ENCODE measurements at places on chromosomes 5 and 9. TPM values are rescaled to one million over a fixed set of nuclear protein-coding genes. Genes with fewer than 3 reads are reported as not detected.
A peak's percentile ranks its signal among the peaks of the same experiment; 100 is the strongest.

ENTPD2 gene
- 1.6 TPM for total RNA-seq

PCDHA3 gene
- 1.0 TPM for total RNA-seq

DNA sequence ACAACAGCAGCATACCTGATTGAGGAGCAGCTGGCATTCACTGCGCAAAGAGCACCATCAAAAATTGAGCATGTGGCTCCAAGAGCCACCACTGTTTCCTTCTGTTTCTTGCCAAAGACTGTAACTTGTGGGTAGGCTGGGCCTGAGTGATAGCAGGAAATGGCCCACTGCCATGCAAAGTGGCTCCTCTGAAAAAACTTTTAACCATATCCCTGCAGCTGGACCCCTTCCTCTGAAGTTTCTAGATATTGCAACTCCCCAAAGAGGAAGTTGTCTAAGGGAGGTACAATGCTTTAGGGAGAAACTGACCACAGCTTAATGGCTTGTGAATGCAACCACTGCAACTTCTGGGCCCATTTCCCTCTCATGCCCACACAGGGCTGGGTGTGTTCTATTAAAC, 355.4 kb upstream of the PDE4D start:
- no peaks in the 10 kb centered on the region for H3K27me3 ChIP-seq
- no peaks in the 10 kb centered on the region for H3K4me1 ChIP-seq
- DNase-seq = peak; percentile 45

PDZD2 gene
- total RNA-seq = 12.9 TPM

DNA sequence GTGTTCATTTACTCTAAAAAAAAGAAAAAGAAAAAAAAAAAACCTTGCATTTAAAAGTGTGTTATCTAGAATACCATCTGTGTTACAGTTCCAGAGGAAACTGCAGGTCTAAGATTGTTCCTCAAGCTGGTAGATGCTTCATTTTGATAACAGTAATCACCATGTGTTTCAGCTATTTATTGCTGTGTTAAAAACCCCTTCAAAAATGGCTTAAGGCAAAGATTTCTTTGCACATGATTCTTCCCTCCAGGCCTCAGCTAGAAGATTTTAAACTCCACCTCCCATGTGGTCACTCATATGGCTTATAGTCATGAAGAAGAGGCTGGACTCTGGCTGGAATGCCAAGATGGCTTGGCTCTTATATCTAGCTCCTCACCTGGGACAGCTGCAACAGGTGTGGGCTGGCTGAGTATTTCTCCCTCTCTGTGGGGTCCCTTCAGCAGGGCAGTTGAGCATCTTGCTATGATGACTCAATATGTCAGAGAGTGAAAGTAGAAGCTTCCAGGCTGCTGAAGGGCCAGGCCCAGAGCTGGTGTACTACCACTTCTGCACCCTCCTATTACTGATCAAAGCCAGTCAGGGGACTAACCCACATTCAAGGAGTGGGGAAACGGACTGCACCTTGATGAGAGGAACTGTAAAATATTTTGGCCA, 920.4 kb upstream of the DMAC1 start:
- H3K27ac ChIP-seq = no peak overlapping the region
- no peaks in the 10 kb centered on the region for H3K4me1 ChIP-seq
- no peaks in the 10 kb centered on the region for H3K27me3 ChIP-seq
- H3K36me3 ChIP-seq = no peaks in the 10 kb centered on the region
- H3K4me3 ChIP-seq = no peak overlapping the region
- no peak for DNase-seq
